Osteocyte (in vitro differentiated cells): ENCODE measurements at places on chromosomes 5 and 9. TPM values are rescaled to one million over a fixed set of nuclear protein-coding genes. Genes with fewer than 3 reads are reported as not detected.

SNAPC4 gene
- total RNA-seq = 8.9 and 9.9 TPM in 2 replicates

PRRC1 gene
- 97.1 and 103 TPM in 2 replicates for total RNA-seq

DNA sequence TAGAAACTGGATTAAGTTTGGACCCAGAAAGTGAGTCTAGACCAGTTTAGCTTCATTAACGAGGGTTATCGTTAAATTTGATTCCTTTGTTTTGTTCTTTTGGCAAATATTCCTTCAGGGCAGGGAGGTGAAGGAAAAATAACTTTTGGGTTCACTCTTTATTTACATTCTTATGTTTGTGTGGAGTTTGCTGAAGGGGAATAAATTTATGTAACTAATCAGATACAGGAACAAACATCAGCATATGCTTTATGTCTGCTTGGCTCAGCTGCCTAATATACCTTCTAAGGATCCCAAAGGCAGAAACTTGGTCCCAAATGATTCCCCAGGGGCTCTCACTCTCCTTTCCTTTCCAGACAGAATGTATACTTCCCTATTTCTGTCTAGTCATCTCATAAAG is 132.4 kb downstream of the MCTP1 start:
- peaks cover 5% of the 10 kb centered on the region for H3K27me3 ChIP-seq
- no peak overlapping the region for H3K4me3 ChIP-seq
- H3K36me3 ChIP-seq = no peaks in the 10 kb centered on the region
- DNase-seq = no peak
- no peak overlapping the region for H3K27ac ChIP-seq

DNA sequence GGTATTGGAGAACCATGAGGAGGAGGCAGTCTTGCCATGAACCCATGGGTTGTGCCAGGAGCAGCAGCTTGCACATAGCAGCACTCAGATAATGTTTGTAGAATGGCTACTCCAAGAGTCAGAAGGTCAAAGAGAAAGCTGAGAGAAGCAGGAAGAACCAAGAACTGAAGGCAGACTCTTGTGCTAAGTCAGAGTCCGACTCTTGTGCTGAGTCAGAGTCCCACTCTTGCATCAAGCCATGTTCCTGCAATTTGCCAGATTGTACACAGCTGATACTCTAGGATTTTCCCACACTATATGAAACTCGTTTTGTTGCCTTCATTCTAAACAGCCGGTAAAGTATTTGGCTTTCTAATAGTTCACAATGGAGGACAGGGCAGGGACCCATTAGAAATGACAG is 26.2 kb upstream of the HSPA9 start:
- no peak overlapping the region for H3K27ac ChIP-seq
- H3K4me3 ChIP-seq = no peak overlapping the region
- peaks cover 6% of the 10 kb centered on the region for H3K27me3 ChIP-seq
- H3K4me1 ChIP-seq = peaks cover 9% of the 10 kb centered on the region
- no peak for DNase-seq

DNA sequence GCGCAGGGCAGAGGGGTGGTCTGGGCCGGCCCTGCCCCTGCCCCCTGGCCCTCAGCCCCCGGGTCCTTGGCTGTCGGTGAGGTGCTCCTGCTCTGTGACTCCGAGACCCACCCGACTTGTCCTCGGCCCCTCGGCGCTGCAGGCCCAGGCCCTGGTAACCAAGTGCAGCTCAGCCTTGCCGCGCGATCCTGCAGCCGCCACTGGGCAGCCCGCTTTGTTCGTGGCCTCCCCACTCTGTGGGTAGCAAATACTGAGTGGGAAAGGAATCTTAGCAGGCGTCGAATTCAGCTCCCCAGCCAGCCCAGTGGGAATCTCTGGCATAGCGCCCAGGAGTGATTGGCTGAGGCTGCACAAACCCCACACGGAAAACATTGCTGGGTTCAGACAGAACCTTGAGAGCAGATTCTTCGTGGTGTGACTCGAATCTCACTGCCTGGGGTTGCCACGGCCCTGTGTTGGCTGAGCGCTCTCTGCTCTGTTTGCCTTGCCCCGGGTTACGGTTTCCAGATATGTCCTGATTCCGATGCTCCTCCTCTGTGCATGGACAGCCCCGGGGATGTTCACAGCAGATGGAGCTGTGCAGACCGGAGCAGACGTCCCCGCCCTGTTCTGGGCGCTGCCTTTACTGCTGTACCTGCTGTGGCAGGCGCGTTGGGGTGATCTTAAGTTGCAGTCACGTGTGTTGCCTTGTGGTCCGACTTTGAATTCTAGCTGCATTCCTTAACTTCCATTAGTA is 13.4 kb upstream of the EXOC3 start:
- H3K4me3 ChIP-seq = peak overlapping the region; percentile 23
- peak; percentile 91 for DNase-seq
- H3K27ac ChIP-seq = peak overlapping the region; percentile 97
- H3K36me3 ChIP-seq = peaks cover 34% of the 10 kb centered on the region

DNA sequence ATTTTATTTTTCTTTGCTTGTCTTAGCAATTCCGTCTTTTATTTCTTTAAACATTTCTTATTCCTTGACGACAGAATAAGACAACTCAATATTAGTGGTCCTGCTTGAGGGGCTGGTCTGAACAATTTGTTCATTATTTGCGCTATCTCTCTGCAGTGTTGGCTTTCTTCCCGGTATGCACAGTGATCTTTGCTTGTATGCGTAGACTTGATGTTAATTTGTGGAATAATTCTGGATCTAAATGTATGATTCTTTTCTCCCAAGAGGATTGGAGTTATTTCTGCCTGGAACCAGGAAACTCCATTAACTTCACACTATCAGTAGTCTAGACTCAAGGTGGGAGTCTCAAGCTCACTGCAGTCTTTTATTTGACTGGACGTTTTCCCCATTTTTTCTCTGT is 80.4 kb downstream of the KDM4C start:
- no peak overlapping the region for H3K27ac ChIP-seq
- H3K27me3 ChIP-seq = no peaks in the 10 kb centered on the region
- DNase-seq = no peak

DNA sequence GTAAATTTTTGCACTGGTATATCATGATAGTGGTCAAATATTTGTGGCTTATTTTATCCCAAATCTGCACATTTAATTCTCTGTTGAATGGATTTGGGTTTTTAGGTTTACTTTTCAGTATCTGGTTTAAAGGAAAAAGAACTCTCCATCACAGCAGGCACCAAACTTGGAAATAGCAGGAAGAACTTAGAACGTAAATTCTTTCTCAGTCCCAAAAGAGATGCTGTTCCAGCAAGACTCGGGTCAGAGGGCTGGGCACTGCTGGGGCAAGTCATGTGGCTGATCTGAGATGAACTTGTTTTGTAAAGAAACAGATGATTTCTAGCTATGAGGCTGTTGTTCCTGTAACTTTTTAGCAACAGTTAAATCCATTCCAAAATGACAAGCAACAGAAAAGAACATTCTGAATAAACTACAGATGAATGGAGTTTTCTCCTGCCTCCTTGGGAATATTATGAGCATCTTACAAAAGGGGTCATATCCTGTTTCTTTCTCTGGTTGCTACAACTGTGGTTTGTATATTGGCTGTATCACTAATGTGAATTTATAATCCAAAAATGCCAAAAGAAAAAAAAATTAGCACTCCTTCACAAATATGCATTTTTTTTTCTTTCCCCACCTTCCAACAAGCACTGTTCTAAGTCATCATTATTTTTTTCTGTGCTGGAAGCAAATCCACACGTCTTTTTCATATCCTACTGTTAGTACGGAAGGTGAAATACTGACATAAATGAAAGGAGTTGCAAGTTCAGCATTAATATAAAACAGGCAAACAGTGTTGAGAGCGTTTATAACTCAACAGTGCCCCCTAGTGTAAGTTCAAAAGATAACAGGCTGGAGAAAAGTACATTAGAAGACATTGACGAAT is 31.1 kb downstream of the OR2K2 start:
- no peaks in the 10 kb centered on the region for H3K27me3 ChIP-seq
- peaks cover 3% of the 10 kb centered on the region for H3K36me3 ChIP-seq
- H3K4me3 ChIP-seq = peak overlapping the region; percentile 53
- H3K27ac ChIP-seq = peak overlapping the region; percentile 85

DNA sequence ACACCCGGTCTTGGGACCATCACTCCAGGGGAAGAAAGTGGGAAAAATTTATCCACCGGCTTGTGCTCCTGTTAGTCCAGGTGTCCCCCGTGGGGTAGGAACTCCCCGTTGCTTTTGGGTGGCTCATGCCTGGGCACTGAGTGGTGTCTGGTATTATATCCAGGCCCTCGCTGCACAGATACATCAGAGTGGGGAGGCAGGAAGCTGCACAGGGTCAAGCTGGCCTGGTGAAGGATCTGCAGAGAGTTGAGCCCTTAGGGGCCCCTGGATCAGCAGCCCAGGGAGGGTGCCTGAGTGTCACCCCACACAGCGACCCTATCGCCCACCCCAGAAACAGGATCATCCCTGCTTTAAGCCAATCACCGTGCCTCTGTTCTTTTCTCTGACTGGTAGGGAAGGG is 24.4 kb upstream of the COL5A1 start:
- peak; percentile 54 for DNase-seq
- H3K4me1 ChIP-seq = peaks cover 23% of the 10 kb centered on the region
- no peaks in the 10 kb centered on the region for H3K27me3 ChIP-seq
- H3K27ac ChIP-seq = no peak overlapping the region
- H3K4me3 ChIP-seq = no peak overlapping the region

- DNase-seq = no peak
- H3K36me3 ChIP-seq = peaks cover 4% of the 10 kb centered on the region
- H3K27me3 ChIP-seq = no peaks in the 10 kb centered on the region
- H3K4me1 ChIP-seq = peaks cover 2% of the 10 kb centered on the region
- H3K4me3 ChIP-seq = no peak overlapping the region
- no peak overlapping the region for H3K27ac ChIP-seq
These were observed 33.3 kb upstream of the RNF38 start for GRCh38 chr9:36433386-36433785.

DNA sequence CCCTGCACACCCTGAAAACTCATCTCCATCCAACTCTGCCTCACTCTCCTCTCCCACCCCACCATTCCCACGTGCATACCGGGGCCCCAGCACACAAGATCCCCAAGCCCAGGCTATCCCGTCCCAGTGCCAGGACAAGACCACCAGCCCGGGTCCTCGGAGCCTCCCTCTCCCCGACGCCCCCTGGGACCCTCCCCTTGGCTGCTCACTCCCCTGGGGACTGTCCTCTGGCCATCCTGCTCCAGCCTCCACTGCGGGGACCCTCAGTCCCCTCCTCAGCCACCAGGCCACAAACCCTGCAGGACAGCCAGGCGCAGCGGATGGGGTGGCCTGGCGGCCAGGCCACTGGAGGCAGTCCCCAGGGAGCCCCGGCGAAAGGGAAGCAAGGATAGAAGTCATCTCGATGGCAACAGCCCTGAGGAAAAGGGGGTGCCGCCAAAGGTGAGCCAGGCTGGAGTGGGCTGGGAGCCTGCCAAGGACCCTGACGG is 62.8 kb downstream of the C9orf50 start:
- H3K4me1 ChIP-seq = peaks cover 45% of the 10 kb centered on the region
- peak overlapping the region; percentile 89 for H3K27ac ChIP-seq
- H3K36me3 ChIP-seq = no peaks in the 10 kb centered on the region
- no peaks in the 10 kb centered on the region for H3K27me3 ChIP-seq
- no peak overlapping the region for H3K4me3 ChIP-seq

DNA sequence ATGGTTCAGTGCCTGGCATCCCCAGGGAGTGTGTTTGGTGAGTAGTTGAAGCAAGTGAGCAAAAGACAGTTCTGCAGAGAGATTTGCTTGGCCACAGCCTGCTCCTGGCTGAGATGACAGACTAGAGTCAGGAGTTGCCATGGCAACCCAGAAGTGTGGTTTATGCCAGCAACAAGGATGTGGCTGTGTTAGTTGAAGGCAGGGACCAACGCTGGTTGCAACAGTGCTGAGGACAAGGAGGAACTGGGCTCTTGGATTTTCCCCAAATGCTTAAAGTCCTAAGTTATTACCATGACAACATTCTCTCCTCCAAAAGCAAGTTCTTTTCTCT is 2.7 kb downstream of the NXNL2 start:
- peaks cover 19% of the 10 kb centered on the region for H3K4me1 ChIP-seq
- H3K4me3 ChIP-seq = no peak overlapping the region
- DNase-seq = no peak
- no peaks in the 10 kb centered on the region for H3K36me3 ChIP-seq
- H3K27ac ChIP-seq = peak overlapping the region; percentile 7
- no peaks in the 10 kb centered on the region for H3K27me3 ChIP-seq

DNA sequence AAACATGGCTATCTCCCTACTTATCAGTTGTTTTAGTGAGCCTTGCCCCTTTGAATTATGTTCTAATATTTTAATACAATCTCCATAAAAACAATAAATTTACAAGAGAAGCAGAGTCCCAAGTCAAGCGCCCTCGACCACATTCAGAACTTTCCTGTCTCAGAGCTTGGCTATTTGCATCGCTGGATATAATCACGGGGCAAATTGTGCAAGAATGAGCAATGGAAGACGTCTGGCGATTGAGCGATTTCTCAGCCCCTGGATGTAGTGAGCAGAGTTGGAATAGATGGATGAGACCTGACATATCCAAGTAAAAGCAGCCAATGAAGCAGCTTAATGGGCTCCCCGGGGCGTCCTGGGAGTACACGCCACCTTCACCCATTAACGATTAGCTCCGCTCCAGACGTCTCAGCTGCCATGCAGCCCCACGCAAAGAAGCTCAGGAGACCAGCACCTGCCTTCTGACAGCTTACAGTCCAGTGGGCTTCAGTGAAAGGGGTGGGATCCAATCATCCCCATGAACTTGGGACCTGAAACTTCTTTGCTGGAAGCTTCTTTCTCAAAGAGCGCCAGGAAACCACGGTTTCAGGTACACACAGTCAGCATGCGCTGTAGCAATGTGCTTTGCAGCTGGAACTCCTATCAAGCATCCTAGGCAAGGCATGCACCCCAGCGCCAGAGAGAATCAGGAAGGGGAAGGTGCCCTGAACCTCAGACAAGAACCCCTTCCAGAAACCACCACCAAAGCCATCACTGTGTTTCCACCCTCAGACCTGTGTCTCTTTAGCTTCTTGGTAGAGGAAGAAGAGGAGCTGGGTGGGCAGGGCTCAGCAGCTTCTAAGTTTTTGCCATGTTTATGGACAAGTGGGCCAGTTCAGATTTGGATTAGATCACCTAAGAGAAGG is 92.0 kb upstream of the IRX4 start:
- no peaks in the 10 kb centered on the region for H3K36me3 ChIP-seq
- H3K4me1 ChIP-seq = no peaks in the 10 kb centered on the region
- H3K27ac ChIP-seq = no peak overlapping the region
- DNase-seq = peak; percentile 57

DNA sequence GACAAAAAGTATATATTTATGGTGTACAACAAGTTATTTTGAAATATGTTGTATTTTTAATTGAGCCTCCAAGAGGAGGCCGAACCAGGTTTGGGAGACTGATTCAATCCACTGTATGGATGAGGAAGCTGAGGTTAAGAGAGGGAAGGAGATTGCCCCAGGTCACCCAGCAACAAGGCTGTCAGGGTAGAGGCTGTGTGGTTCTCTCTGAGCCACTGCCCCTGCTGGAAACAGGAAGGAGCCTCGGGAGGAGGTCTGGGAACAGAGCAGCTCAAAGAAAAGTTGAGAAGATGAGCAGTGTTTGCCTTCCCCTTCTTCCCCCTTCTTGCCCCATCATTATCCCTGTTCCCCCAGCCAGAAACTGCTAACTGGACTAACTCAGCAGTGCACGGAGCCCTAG is 6.6 kb upstream of the FAT2 start:
- H3K4me3 ChIP-seq = no peak overlapping the region
- no peak for DNase-seq
- H3K4me1 ChIP-seq = peaks cover 68% of the 10 kb centered on the region
- H3K36me3 ChIP-seq = no peaks in the 10 kb centered on the region
